Sigmoid colon (tissue), 7 donors: ENCODE measurements at places on chromosomes 12 and 14. TPM values are rescaled to one million over a fixed set of nuclear protein-coding genes. Genes with fewer than 3 reads are reported as not detected.

DNA sequence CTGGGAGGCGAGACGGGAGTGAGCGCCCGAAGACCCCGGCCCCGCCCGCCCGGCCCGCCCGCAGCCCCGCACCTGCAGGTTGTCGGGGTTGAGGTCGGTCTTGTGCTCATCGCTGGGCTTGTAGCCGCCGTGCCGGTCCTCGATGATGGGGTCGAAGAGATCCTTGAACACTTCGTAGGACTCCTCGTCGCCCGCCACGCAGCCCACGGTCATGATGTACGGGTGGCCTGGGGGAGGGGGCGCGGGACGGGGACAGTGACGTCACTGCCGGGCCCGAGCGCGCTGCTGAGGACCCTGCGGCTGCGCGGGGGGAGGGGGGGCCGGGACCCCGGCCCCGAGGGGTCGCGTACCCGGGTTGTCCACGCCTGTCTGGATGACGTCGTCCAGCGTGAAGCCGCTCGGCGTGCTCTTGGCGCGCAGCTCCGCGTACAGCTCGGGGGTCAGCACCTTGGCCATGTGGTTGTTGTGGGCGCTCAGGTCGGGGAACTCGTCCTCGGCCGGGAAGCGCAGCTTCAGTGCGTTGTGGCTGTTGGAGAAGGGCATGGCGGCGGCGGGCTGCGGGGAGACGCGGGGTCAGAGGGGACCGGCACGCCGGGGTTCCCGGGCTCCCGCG lies 573 bp downstream of the CKB start:
- DNase-seq = peak; percentile 81
- H3K4me1 ChIP-seq = no peaks in the 10 kb centered on the region
- H3K4me3 ChIP-seq = peak overlapping the region; percentile 64
- H3K27me3 ChIP-seq = no peaks in the 10 kb centered on the region
- peak overlapping the region; percentile 92 for H3K27ac ChIP-seq

DNA sequence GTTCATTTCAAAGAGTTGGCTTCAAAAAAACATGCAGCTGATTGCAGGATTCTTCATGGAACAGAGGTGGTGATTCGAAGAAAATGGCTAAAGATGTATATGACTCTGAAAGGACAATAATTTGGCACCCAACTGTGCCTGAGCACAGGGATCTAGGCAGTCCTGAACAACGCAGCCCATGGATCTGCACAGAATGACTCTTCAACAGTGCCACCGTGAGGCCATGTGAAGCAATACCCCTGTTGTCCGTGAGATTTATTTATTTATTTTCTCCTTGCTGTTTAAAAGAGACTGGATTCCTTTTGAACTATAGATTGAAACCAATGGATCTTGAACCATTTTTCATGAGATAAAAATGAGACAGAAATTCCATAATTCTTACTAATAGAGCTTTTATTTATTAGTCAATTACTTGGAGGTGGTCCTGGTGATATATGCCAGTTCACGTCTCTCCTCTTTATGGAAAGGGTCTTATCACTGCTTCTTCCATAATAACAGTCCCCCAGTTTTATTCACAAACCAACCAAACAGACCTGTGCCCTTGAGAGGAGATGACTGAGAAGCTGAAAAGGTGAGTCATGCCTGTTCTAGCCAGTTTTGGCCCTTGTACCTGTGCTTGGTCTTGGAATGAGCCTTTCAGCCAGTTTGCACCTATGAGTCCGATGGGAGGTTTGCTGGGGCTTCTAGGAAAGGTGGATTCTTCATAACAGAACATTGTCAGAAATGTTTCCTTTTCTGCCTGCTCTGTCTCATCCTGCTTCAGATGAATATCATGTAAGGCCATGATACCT lies 1598.3 kb downstream of the AACS start:
- no peak overlapping the region for H3K27ac ChIP-seq
- no peak for DNase-seq
- no peak overlapping the region for H3K4me3 ChIP-seq

The OR6C2 gene
- not detected for total RNA-seq

GRCh38 chr12:29782871-29783772 lies 620 bp downstream of the TMTC1 start:
- no peaks in the 10 kb centered on the region for H3K27me3 ChIP-seq
- DNase-seq = peak; percentile 75
- no peaks in the 10 kb centered on the region for H3K4me1 ChIP-seq
- H3K4me3 ChIP-seq = peak overlapping the region; percentile 64
- peak overlapping the region; percentile 91 for H3K27ac ChIP-seq

DNA sequence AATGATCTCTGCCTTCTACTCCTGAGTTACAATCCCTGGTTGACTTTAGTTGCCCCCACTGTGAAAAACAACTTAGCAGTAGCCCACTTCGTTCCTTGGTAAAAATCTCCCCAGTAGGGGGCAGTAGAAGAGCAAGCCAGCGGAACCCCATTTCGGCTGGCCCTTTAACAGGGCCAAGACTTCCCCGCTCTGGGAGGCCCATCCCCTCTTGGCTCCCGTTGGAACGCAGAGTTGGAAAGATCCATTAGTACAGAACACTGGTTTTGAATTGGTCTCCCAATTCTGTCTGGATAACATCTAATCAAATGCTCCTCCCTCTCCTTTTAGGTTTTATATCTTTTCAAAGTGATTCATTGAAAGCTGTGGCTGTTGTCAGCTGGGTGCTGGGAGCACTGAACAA lies 1133.3 kb downstream of the BCL11B start:
- no peak for DNase-seq
- H3K36me3 ChIP-seq = no peaks in the 10 kb centered on the region
- H3K4me1 ChIP-seq = no peaks in the 10 kb centered on the region
- no peak overlapping the region for H3K27ac ChIP-seq
- H3K4me3 ChIP-seq = no peak overlapping the region

- H3K27ac ChIP-seq = no peak overlapping the region
- no peak for DNase-seq
- no peak overlapping the region for H3K4me3 ChIP-seq
- no peaks in the 10 kb centered on the region for H3K27me3 ChIP-seq
Observed at GRCh38 chr14:23159532-23159931, 23.9 kb downstream of the SLC7A8 start.

The TCL1A gene
- total RNA-seq = not detected

GRCh38 chr12:1204581-1205121 lies 213.6 kb downstream of the ERC1 start:
- no peak for DNase-seq
- H3K4me1 ChIP-seq = peaks cover 40% of the 10 kb centered on the region
- H3K36me3 ChIP-seq = no peaks in the 10 kb centered on the region

The RPL10L gene
- total RNA-seq = not detected

DNA sequence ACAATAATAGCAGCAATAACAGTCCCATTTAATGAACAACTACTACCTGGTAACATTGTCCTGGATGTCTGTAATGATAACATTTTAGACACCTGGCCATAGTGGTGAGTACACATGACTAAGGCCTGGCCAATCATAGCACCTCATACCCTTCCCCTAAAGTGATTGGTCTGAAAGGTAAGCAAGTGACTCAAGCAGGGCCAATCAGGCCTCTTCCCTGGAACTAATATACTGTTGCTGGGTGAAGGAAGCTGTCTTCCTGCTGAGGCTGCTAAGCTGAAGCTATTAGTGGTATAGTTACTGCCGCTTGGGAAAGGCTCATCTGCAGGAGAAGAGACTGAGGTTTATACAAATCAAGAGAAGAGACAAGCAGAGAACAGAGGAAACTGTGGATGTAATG lies 18.7 kb upstream of the NOS1 start:
- H3K36me3 ChIP-seq = no peaks in the 10 kb centered on the region
- no peak overlapping the region for H3K27ac ChIP-seq
- H3K27me3 ChIP-seq = no peaks in the 10 kb centered on the region
- no peak for DNase-seq
- no peaks in the 10 kb centered on the region for H3K4me1 ChIP-seq

The APOF gene
- total RNA-seq = not detected

The VSIG10 gene
- 24.3 TPM for total RNA-seq

The NTF3 gene
- total RNA-seq = 0.83 TPM

The NANOG gene
- total RNA-seq = not detected

- H3K27ac ChIP-seq = no peak overlapping the region
- peaks cover 22% of the 10 kb centered on the region for H3K4me1 ChIP-seq
- no peak for DNase-seq
- no peaks in the 10 kb centered on the region for H3K27me3 ChIP-seq
Observed at GRCh38 chr12:132139912-132140311, 4.2 kb downstream of the DDX51 start.

DNA sequence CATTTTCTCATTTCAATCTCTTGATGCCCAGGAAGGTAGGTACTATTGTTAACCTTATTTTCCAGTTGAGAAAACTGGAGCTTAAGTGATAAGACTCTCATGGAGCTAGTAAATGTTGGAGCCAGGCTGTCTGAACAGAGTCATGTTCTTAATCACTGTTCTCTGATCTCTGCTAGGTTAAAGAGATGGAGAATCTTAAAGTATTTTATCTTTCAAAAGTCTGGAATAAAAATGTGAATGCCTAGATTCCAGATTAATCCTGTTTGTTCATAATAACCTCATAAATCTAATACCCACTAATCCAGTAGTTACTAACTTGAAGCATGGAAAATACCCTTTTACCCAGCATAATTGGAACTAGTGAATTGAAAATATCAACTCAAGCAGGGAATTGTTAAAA lies 341.0 kb upstream of the RGS6 start:
- H3K27me3 ChIP-seq = no peaks in the 10 kb centered on the region
- no peak overlapping the region for H3K4me3 ChIP-seq
- H3K36me3 ChIP-seq = no peaks in the 10 kb centered on the region
- no peak overlapping the region for H3K27ac ChIP-seq
- no peak for DNase-seq

The DEGS2 gene
- under 0.01 TPM for total RNA-seq

GRCh38 chr12:6821591-6822425 lies at the start of gene GPR162:
Gene GPR162, plus strand, starts transcription at chr12:6821821. Its CDS starts 2,078 bp downstream, at chr12:6823899.
- H3K27ac ChIP-seq = peak within 1 kb of the TSS; percentile 63
- H3K27me3 ChIP-seq = no peaks in the 10 kb centered on the region
- H3K36me3 ChIP-seq = no peaks in the 10 kb centered on the region

DNA sequence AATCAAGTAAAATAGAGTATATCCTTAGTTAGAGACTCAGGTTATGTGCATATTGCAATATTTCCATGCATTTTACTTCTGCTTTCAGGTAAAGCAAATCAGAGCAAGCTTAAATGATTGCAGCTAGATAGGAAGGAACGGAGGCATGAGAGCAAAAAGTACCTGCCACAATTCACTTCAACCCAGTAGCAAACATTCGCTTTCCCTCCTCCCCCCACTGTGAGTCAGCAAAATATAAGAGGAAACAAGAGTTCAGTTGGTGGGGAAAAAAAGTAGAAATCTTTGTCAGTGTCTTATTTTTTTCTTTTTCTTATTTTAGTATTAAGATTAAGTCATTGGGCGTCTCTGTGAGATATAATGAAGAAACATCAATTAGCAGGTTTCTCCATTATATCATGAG lies 475.4 kb downstream of the NPAS3 start:
- DNase-seq = no peak
- H3K36me3 ChIP-seq = no peaks in the 10 kb centered on the region
- H3K4me1 ChIP-seq = no peaks in the 10 kb centered on the region
- no peak overlapping the region for H3K4me3 ChIP-seq
- H3K27me3 ChIP-seq = no peaks in the 10 kb centered on the region

- no peaks in the 10 kb centered on the region for H3K36me3 ChIP-seq
- DNase-seq = no peak
- H3K27me3 ChIP-seq = no peaks in the 10 kb centered on the region
- no peak overlapping the region for H3K27ac ChIP-seq
Observed at GRCh38 chr12:120388691-120389481, 19.9 kb upstream of the MSI1 start.

The B4GALNT3 gene
- total RNA-seq = 0.14 TPM
